ENCODE measurements at places on chromosomes 12 and 14.

DNA sequence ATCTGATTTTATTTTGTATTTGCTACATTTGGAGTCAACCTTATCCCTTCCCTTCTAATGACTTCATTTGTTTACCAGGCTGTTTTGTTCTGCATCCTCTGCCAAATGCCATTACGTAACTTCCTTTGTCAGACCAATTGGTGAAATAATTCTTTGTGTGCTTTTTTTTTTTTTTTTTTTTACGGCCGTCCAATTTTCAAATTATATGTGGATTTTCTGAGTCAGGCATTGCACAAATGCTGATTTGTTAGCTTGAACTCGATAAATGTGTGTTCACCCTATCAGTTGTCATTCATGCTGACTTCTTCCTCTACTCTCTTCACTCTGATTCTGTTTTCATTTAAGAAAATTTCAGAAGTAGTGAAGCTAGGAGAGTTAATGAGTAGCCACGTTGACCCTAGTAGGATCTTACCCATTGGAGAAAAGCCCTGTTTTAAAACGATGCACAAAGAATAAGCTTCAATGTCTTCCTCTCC is 386.2 kb downstream of the DIO2 start:
- DNase-seq, result no peak

GRCh38 chr12:106672314-106673025 is 89.7 kb downstream of the RFX4 start:
- no peak for DNase-seq

DNA sequence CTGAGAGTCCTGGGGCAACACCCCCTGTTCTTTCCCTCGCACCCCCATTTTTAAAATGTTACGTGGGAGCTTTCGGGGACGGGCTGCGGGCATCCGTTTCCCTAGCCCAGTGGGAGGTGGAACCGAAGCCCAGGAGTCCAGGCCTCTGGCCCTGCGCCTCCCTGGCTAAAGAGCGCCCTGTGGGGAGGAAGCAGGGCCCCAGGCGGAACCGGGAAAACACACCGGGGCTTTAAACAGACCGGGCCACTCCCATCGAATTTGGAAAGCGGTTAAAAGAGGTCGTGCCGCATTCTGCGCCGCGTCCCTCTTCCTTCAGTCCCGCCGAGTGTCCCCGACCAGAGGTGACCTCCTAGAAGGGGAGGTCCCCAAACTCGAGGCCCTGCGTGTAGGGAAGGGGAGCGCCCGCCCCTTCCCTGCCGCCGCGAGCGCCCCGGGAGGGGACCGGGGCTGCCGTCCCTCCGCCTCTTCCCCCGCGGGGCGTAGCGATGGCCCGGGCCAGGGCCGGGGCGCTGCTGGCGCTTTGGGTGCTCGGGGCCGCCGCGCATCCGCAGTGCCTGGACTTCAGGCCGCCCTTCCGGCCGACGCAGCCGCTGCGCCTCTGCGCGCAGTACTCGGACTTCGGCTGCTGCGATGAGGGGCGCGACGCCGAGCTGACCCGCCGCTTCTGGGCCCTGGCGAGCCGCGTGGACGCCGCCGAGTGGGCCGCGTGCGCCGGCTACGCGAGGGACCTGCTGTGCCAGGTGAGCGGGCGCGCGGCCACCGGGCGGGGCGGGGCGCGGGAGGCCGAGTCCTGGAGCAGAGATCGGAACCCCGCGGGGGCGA is at the start of gene HHIPL1:
Gene HHIPL1, plus strand, starts transcription at position 407 of the 822 bp plus-strand sequence. Its CDS starts 79 bp downstream, at position 486.
- DNase-seq, result peak; percentile 48

DNA sequence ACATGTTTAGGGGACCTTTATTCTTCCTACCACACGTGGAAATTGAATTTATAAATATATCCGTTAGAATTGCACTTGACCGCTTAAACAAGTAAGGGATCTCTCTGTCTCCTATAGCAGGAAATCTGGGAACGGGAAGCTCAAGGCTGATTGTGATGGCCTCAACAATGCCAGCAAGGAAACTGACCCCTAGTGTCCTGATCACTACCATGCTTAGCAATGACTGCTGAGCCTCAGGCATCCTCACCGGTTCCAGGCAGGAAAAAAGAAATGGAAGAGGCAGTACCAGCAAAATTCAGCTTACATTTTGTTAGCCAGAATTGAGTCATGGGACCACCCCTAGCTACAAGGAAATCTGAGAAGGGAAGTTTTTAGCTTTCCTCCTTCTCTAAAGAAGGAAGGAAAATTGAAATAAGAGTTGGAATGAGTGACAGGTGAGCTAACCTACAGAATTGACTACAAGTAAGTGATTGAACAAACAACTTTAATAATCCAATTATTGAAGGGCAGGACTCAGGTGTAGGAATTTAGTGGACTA is 43.9 kb upstream of the AMN1 start:
- DNase-seq, result no peak

- no peak for DNase-seq
Measured at GRCh38 chr14:39264057-39264456, 30.3 kb downstream of the MIA2 start.

- DNase-seq, result no peak
Measured at GRCh38 chr12:62658910-62659309, 192.3 kb downstream of the MON2 start.

DNA sequence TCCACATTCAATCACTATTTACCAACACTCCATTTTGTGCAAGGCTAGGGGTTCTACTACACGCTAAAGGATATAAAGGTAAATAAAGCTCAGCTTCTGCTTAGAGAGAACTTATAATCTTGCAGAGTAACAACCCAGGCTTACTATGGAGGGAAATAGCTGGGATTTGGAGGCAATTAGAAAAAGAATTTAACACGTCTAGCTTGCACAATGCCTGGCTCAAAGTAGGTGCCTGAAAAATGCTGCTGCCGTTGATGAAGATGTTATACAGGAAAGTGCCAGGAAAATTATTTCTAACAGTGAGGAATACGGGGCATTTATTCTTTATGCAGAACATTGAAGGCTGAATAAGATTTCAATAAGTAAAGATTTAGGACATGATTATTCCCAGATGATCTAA is 214.2 kb downstream of the KITLG start:
- no peak for DNase-seq

- DNase-seq, result peak; percentile 50
Measured at GRCh38 chr14:69719501-69719951, 47.4 kb upstream of the SRSF5 start.

DNA sequence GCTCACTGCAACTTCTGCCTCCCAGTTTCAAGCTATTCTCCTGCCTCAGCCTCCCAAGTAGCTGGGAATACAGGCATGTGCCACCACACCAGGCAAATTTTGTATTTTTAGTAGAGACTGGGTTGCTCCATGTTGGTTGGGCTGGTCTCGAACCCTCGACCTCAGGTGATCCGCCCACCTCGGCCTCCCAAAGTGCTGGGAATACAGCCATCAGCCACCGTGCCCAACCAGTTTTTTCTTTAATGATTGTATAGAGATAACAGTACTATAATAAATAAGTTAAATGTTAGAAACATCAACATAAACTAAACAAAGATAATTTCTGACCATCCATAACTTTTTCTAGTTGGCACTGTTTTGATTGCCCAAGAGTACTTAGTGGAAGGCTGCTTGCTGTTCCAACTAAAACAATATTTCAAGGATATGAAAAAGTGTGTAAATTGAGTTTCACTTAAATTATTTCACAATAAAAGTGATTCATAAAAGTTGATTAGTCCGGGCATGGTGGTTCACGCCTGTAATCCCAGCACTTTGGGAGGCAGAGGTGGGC is 5.6 kb downstream of the GON7 start:
- no peak for DNase-seq

GRCh38 chr12:121214855-121215745 is 5.2 kb downstream of the P2RX4 start:
- peak; percentile 89 for DNase-seq

DNA sequence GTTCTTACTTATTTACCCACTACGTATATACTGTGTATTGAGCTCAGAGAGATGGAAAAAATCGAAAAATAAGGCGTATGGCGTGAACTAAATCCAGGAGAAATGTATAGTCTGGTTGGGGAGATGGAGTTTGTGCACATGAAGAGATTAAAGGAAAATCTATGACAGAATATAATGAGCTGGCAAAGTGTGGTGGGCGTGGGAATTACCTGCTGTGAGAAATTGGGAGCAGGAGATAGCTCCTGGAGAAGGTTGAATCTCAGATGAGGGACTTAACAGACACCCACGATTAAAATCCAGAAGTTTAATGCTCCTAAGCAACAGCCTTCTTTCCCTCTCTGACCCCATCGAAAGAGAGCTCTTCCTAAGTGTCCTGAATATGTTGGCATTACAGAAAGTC is 224.2 kb upstream of the FKBP4 start:
- no peak for DNase-seq

DNA sequence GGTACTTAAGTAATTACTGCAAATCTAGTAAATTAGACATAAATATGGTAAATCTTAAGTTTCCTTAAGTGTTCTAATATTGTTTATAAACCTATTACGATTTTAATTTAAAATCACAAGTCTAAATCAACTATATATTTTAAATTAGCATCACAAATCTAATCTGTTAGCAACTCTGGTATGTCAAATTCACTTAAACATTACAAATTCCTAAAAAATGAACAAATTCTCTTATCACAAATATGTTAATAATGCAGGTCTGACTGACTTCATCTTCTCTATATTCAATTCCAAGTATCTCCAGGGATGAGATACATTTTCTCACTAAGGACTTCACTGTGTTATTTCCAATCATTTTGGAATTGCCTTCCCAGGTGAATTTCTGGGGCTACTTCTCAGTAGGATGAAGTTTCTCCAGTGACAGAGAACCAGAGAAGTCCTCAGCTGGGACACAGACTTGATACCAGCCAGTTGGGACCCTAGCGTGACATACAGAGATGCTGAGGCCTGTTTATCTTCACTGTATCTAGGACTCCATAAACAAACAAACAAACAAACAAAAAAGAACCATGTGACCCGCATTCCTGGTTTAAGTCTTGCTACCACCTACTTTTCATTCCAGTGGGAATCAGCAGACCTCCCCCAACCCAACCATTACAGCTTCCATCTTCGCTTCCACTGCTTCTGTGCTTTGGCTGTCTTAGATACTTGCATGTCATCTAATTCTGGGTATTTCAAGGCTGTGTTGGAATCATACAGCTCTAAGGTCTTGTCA is 21.8 kb downstream of the CFAP251 start:
- DNase-seq, result no peak

GRCh38 chr12:13980538-13981295 is 685 bp downstream of the GRIN2B start:
- peak; percentile 26 for DNase-seq

- DNase-seq, result no peak
Measured at GRCh38 chr12:39032034-39032433, 126.6 kb upstream of the CPNE8 start.

GRCh38 chr12:123944696-123945095 is 27.9 kb downstream of the CCDC92 start:
- no peak for DNase-seq

DNA sequence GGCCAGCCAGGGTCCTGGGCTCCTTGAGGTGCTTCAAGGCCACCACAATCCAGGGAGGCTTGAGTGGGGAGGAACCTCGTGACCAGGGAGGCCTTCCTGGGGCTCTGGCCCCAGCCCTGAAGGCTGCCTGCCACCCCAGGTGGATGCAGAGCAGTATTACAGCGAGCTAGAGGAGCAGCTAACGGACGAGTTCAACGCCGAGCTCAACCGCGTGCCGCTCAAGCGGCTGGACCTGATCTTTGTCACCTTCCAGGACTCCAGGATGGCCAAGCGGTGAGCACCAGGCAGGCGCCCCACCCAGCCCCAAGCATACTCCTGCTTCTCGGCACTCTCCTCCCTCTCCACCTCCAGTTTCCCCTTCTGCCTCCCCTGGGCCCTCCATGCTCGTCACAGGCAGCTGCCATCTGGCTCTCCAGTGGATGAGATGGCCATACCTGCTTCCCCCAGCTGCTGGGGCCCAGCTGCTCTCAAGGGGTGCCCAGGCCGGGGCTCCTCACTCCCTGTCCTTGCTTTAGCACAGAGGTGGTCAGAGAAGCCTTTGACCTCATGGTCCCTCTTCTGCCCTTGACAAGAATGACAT is 30.6 kb downstream of the NGB start:
- DNase-seq, result no peak

DNA sequence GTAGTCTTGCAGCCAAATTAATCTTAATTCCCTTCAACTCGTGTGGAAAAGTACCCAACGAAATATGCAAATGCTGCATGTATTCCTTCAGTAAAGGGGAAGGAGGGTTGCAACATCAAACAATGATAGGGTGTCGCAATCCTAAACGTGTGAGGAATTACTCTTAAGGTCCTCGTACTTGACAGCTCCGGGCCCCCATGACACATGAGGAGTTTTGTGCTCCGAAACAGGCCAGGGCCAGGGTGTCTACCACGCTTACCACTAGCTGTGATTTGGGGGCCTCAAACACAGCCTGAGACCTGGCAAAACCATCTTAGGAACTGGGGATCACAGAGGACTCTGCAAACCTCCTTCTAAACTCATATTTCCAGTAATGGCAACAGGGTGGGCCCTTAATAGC is 20.4 kb downstream of the FOS start:
- DNase-seq, result peak; percentile 60

GRCh38 chr12:42284157-42284556 is 41.7 kb downstream of the ZCRB1 start:
- DNase-seq, result no peak

DNA sequence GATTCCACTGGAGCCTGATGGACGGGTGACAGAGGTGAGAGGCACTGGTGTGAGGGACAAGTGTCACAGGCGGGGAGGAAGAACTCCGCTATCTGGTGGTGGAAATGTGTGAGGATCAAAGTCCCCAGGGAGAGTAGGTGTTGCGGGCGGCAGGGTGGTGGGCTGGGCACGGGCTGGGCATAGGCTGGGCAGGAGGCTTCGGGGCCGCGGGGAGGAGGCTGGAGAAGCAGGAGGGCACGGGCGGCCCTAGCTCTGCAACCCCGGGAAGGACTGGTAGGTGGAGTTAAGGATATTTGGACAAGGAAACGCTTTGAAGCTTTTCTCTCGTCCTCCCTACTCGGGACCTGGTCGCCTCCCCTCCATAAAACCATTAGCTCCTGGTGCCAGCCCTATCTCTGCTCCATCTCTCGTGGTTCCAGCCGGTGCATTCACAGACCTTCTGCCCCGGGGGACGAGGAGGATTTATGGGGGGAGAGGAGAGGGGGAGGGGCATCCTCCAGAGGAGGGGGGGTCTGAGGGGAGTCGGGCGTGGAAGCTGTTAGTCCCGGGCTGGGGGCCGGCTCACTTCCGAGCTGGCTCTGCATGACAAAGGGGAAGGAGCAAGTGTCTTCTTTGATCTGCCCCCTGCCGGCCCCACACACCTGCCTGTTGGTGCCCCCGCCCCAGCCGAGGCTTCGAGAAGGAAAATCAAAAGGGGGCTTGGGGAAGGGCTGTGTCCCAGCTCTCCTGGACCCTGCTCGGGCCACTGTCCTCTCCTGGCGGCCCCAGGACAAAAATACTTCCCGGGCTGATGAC is 504 bp downstream of the WNT5B start:
- DNase-seq, result peak; percentile 38

GRCh38 chr12:131909081-131909751 is 14.8 kb downstream of the ULK1 start:
- DNase-seq, result no peak

Measured in hepatocyte (in vitro differentiated cells).